ENCODE measurements at places on chromosomes 5 and 9. TPM values are rescaled to one million over a fixed set of nuclear protein-coding genes. Genes with fewer than 3 reads are reported as not detected.

GRCh38 chr5:80860924-80861613 lies 99.1 kb upstream of the RASGRF2 start:
- DNase-seq = no peak

DNA sequence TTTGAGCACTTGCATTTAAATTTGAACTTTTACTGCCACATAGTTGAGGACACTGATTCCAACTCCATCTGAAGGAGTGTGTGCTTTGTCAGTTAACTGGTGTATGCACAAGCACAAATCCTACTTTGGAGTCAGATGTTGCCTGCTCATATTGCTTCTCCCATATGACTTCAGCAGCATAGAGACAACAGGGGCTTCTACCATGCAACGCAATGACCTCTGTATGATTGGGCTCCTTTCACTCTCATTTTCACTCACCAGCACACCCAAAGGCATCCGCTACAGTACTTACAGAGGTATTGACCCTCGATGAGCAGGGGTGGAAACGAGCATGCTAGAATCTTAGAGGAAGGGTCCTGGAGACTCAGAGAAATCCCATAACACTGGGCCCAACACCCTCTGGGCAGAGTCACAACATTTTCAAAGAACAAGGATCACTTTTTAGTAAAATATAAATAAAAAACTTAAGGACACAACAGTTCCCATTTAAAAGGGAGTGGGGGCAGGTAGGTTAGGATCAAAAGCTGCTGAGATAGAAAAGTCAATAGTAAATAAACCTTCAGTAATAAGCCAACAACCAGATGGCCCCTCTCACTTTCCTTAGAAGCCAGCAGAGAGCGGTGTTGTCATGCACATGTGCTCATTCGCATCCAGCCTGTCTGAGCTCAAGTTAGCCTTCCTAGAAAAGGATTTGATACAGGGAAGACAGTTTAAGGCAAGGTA lies 203.8 kb downstream of the SNCAIP start:
- DNase-seq = no peak

- no peak for DNase-seq
Observed at GRCh38 chr9:20023961-20024571, 235.2 kb upstream of the SLC24A2 start.

DNA sequence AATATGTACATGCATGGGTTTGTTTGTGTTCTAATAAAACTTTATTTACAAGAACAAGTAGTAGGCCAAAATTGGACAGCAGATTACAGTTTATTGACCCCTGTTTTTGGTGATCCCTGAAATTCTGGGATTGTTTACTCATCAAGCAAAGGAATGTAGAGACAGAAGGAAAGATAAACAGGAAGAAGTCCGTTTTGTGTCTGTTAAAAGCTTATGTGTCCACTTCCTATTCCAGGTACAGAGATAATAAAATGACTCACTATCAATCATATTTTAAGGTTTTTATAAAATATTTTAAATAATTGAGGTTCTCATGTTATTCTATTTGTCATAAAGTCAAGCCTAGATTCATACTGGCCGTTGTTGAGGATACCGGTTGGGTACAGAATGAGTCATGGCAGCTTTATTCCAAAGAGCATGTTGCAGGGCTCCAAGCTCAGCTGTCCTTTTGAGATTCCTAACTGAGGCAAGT lies 214.9 kb upstream of the DAB2 start:
- no peak for DNase-seq

GRCh38 chr9:89996773-89997172 lies 392.0 kb downstream of the GADD45G start:
- DNase-seq = no peak

DNA sequence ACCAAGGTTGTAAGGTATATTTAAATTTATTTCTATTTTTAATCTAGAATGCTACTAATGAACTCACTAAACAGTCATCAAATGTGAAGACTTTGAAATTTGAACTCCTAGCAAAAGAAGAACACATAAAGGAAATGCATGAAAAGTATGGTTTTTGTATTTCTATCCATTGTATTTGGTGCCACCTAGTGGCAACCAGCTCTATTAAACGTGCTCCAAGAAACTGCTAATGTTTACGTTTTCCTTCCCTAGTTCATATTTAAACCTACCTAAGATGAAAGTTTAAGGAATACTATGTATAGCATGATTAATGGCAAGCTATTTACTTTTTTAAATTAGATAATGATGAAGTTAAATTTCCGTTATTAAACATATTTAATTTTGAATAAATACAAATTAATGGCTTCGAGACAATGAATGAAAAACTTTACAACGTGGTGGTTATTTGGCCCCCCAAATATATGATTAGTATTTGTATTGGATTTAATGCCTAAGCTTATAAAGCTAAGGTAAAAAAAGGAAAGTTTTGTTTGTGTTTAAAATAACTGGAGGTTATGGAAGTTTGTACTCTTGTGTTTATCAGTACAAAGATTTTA lies 115.9 kb upstream of the SH3GL2 start:
- no peak for DNase-seq

Gene PCDHGA9
- total RNA-seq = 2.2 TPM

DNA sequence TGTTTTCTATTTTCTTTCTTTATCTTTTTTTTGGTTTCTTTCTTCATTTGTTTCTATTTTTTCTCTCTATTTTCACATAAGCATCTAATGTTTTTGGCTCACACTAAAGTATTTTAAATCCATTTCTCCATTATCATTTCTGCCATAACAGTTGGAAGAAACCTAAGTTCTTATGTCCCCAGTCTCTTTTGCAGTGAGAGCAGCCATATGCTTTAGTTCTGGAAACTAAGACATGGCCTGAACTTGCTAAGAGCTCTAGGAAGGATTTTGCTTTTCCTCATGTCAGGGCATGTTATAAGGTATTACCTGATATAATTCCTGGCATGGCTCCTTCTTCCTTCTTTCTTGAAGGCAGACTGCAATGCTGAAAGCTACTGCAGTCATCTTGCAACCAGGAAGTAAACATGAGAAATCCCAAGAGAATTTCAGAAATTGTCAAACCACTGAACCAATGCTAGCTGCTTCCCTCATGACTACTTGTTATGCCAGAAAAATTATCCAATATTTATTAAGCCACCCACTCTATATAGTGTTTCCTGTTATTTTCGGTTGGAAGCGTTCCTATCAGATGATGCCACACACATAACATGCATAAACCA lies 171.1 kb downstream of the TAF11L14 start:
- DNase-seq = no peak

Gene PCDHB5
- total RNA-seq = 7.3 TPM

Gene SNX18
- 27.1 TPM for total RNA-seq

Gene TTC23L
- 1.8 TPM for total RNA-seq

GRCh38 chr9:113522858-113523257 lies 59.3 kb downstream of the RGS3 start:
- no peak for DNase-seq

- peak; percentile 79 for DNase-seq
Observed at GRCh38 chr5:96807075-96807654, 580 bp downstream of the ERAP1 start.

Gene CDHR2
- 4.1 TPM for total RNA-seq

DNA sequence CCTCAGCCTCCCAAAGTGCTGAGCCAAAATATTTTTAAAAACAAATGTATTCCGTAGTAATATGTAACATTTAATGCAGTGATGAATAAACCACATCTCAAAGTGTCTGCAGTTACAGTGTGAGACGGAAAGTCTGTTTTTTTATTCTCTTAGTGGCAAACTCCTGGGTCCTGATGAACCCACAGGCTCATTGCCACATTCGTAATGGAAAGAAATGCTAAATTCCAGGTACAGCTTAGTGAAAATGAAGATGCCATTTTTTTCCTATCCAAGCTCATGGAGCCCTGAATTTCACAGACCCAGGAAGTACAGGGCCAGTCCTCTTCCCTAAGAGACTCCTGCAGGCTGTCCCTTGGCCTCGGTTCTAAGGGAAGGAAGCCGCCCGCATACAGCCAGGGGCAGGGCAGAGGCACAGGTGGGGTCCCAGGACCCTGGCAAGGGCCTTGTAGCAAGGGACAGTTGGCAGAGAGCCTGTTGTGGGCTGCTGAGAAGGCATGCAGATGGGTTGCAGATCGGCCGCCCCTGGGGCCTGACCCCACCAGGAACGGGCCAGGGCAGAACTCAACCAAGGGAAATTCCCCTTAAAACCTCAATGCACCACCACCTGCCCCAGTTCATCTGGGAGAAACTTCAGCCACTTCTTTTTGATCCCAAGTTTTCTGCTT lies 36.2 kb downstream of the IPPK start:
- peak; percentile 58 for DNase-seq

Gene NDUFA8
- 68.7 TPM for total RNA-seq

GRCh38 chr5:95734906-95735305 lies 3.8 kb downstream of the RHOBTB3 start:
- no peak for DNase-seq

GRCh38 chr5:112254303-112254702 lies 164.8 kb downstream of the EPB41L4A start:
- DNase-seq = no peak

DNA sequence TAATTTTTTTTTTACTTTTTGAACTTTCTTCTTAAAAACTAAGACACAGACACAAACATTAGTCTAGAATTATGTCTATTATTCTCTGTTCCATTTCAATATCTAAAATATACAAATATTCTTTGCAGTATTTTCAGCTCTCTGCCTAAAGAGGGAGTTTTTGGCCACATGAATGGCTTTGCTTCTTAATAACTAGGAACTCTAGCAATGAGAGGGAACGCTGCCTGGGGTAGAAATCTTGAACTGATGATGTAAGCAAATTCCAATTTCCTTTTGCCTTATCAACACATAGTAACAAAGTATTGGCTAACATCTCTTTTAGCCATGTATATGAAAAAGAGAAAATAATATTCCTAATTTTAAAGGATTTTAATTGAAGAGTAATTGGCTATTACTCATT lies 51.9 kb downstream of the SLC25A46 start:
- DNase-seq = no peak

GRCh38 chr5:81391-82021 lies 10.5 kb upstream of the PLEKHG4B start:
- DNase-seq = peak; percentile 64
